ENCODE measurements at places on chromosomes 1 and 21.
A peak's percentile ranks its signal among the peaks of the same experiment; 100 is the strongest.

- peak; percentile 33 for DNase-seq
Measured at GRCh38 chr1:245079021-245079609, 75.7 kb upstream of the KIF26B start.

GRCh38 chr1:204102739-204103430, 30.0 kb downstream of the SOX13 start:
- DNase-seq, result no peak

GRCh38 chr1:6027591-6027990, 18.1 kb upstream of the KCNAB2 start:
- DNase-seq, result no peak

GRCh38 chr1:47334765-47335435, 1.3 kb downstream of the CMPK1 start:
- no peak for DNase-seq

- DNase-seq, result no peak
Measured at GRCh38 chr1:40818264-40818961, 34.8 kb downstream of the KCNQ4 start.

GRCh38 chr1:244761279-244761678, 74.2 kb upstream of the COX20 start:
- peak; percentile 19 for DNase-seq
